ENCODE measurements at places on chromosomes 16 and 17.

- no peak for DNase-seq
Observed at GRCh38 chr16:50268352-50268751, 2.0 kb downstream of the ADCY7 start.

- no peak for DNase-seq
Observed at GRCh38 chr16:56520251-56520577, 390 bp upstream of the BBS2 start.

DNA sequence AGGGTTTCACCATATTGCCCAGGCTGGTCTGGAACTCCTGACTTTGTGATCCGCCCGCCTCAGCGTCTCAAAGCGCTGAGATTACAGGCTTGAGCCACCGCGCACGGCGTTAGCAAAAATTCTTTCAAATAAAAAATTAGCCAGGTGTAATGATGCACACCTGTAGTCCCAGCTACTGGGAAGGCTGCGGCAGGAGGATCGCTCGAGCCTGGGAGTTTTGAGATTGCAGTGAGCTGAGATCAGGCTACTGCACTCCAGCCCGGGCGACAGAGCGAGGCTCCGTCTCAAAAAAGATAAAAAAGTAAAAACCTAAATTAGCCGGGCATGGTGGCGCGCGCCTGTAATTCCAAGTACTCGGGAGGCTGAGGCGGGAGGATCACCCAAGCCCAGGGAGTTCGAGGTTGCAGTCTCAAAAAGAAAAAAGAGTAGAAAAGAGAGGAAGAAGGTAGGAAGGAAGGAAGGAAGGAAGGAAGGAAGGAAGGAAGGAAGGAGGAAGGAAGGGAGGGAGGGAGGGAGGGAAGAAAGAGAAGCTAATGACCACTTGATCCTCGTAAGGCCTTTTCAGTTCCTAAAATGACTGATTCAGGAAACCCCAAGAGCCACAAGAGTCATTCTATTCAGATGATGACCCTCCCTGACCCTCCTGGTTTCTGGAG lies 59.2 kb downstream of the SRL start:
- no peak for DNase-seq

GRCh38 chr17:36931096-36931696 lies 6.1 kb upstream of the LHX1 start:
- no peak for DNase-seq

Data from NCI-H1694 treated with DMSO at 0.1 percent for 48 hours (cell line).